RCC 7860 (cell line): ENCODE measurements at places on chromosomes 11 and 22.

DNA sequence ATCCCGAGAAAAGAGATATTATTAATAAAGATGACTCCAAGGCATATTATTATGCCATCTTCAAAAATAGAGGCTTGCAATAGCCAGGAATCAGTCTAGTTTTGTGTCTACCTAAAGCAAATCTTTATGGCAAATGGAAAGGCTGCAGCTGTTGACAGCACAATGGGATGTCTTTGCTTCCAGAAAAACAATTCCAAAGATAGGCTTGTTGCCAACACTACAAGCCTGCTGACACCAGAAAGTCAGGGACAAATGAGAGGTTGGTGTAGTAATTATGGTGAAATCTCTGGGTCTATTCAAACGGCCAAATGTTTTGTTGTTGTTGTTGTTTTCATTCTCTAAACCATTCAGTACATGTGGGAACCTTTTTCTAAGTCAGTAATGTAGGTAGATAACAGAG is 101.8 kb downstream of the LUZP2 start:
- no peak for DNase-seq

- no peak for DNase-seq
These were observed 26.3 kb downstream of the RTN4R start for GRCh38 chr22:20241579-20242392.

GRCh38 chr11:112162761-112163546 is 940 bp downstream of the IL18 start:
- no peak for DNase-seq

DNA sequence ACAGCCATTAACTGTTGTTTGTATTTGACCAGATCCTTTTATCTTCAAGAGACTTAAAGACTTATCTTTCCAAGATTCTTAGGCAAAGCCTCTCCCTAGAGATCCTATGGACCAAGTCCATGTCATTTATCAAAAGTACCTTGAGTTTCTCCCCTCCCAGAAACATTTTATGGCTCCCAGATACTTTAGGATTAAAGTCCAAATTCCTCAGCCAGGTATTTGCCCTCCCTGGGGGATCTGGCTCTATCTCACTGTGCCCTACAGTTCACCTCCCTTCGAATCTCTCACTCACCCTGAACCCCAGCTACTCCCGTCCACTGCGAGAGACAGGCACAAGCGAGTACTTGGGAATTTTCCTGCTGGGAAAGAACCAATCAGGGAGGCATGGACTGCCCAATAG is 11.9 kb downstream of the MS4A8 start:
- no peak for DNase-seq

DNA sequence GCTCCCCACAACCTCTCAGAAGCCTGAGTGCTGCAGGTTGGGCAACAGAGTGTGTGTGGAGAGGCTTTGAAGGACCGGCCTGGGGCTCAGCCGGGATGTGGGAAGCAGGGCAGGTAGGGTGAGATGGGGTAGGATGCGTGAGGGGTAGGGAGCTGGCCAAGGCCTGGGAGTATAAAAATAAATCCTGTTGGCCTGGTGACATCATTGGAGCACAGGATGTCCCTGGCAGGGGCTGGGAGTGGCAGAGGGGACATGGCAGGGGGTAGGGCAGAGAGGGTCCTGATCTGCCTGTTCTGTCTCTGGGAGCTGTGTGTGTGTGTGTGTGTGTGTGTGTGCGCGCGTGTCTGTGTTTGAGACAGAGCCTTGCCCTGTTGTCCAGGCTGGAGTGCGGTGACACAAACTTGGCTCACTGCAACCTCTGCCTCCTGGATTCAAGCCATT is 28.6 kb downstream of the TEF start:
- no peak for DNase-seq

- DNase-seq = no peak
These were observed 257.7 kb upstream of the NARS2 start for GRCh38 chr11:78832226-78832947.

DNA sequence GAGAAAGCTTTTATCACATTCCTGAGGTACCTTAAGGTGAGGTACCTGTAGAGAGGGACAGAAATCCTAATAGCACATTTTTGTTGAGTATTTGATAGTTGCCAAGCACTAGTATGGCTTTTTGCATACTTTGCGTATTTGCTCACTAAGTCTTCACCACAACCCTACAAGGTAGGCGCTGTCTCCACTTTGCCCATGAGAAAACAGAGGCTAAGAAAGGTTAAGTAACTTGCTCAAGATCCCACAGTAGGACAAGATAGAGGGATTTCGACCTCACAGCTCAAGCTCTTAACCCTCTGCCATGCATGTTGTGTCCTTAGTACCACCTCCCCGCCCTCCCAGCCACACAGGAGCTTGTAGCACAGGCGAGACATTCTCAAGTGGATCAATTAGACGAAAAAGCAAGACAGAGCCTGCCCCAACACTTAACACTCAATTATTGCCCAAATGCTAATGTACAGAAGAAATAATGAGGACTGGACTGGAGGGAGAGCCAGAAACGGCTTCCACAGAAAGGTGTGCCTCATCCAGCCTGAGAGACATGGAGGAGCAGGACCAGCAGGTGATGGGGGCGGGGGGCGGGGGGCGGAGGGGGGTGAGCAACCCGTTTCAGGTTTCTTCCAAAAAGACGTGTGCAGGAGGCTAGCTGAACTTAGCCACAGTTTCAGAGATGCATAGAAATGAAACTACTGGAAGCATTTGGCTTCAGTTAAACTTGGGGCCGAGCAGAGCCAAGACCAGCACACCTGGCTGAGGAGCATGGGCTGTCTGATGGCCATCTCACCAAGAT is 26.7 kb upstream of the CD44 start:
- DNase-seq = no peak
